ENCODE measurements at places on chromosomes 7 and 10.

- DNase-seq: no peak
Observed at GRCh38 chr10:72124381-72124780, 36.0 kb upstream of the SPOCK2 start.

DNA sequence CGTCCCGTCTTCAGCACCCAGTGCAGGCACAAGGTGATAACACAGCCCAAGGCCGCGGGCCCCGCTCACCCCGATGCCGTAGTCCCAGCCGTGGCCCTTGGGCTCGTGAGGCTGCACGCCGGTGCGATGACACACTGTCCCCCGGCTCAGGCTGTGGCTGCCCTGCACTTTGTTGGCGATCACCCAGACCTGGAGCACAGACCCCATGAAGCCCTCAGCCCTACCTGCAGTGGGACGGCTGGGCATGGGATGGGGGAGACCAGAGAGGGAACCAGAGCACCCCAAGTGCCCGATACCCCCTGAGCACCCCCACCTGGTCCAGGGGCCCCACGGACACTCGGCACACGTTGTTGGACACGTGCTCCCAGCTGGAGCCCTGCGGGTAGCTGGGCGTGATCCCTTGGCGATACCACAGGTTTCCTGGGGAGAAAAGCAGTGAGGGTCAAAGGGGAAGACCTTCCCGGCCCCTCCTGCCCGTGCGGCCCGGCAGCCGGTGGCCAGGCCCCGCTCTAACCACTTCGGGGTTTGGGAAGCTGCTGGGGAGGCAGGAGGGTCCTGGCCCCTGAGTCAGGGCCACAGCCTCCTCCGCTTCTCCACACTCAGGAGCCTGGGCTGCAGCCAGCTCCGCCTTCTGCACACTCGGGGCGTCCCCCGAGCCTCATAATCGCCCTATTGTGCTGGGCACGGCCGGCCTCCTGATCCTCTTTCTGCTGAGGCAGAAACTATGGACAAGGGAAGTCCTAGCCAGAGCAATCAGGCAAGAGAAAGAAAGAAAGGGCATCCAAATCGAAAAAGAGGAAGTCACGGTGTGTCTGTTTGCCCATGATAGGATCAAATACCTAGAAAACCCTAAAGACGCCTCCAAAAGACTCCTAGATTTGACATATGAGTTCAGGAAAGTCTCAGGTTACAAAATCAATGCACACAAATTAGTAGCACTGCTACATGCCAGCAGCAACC, 6.7 kb downstream of the BHLHA15 start:
- DNase-seq: no peak

DNA sequence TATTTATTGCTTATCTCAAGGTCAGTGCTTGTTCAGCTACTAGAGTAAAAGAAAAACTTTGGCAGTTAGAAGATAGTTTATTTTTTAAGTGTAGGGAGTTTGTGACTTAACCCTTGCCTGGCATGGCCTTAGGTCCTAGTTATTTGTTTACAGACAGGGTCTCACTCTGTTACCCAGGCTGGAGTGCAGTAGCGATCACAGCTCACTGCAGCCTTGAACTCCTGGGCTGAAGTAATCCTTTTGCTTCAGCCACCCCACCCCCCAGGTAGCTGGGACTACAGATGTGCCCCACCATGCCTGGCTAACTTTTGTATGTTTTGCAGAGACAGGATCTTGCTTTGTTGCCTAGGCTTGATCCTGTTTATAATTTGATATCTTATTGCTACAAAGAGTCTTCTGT, 4.2 kb downstream of the ANLN start:
- no peak for DNase-seq

DNA sequence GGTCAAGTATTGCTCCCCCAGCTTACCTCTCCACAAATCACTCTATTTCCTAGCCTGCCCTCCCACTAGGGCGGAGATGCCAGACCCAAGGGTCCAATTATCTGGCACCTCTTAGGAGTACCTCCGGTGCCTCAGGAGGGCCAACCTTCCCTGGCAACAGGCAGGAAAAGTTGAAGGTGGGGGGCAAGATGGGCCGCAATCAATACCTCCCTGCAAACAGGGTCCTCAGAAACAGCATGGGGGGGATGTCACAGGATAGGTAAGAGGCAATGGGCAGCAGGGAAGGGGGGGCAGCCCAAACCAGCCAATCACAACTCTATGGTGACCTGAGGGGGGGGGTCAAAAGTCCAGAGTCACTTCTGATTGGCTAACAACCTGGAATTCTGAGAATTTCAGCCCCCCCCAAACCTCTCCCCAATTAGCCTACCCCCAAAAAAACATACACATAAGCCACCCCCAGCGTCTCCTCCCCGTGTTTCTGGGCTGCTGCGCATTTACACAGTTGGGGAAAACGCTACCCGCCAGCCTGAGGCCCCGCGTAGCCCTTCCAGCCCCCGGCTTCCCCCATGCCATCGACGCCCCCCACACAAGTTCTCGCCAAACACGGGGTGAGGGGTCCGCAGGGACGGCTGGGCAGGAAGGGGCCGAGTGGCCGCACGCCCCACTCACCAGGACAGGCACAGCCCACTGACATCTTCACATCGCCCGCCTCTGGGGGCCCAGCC, 589 bp downstream of the LDB1 start:
- DNase-seq: peak; percentile 34

- DNase-seq: no peak
Observed at GRCh38 chr10:95039281-95039680, 30.0 kb downstream of the CYP2C8 start.

GRCh38 chr10:124995605-124996004, 53.7 kb downstream of the ZRANB1 start:
- no peak for DNase-seq

- no peak for DNase-seq
Observed at GRCh38 chr10:11353006-11353896, 258.2 kb downstream of the USP6NL start.
